Sigmoid colon (tissue), 7 donors: ENCODE measurements at places on chromosomes 5 and 9. TPM values are rescaled to one million over a fixed set of nuclear protein-coding genes. Genes with fewer than 3 reads are reported as not detected.
A peak's percentile ranks its signal among the peaks of the same experiment; 100 is the strongest.

The PCDHGA9 gene
- 10.4 TPM for total RNA-seq

The FOXD4L4 gene
- total RNA-seq: 0.16 TPM

The SH3TC2 gene
- total RNA-seq: 5.0 TPM

The PPP1R26 gene
- total RNA-seq: 10.0 TPM

The IRX2 gene
- not detected for total RNA-seq

The IFNK gene
- total RNA-seq: not detected

The KLF9 gene
- total RNA-seq: 120 TPM

DNA sequence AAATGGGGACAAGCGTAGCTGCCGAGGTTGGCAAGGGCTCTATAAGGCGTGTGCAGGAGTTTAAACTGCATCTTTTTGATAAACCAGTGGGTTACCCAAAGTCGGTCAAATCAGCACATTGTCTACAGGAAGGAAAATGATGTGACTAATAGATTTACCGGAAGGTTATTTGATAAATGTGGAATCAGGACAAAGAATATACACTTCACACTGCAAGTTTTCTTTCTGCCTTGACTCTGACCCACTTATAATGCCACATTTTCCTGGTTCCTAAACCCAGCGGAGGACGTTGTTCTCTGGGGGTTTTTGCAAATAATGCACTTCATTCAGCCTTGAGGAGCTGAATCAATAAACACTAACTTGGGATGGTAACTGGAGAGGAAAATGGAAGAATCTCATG is 76.8 kb downstream of the TTLL11 start:
- no peak overlapping the region for H3K27ac ChIP-seq
- no peaks in the 10 kb centered on the region for H3K36me3 ChIP-seq
- no peaks in the 10 kb centered on the region for H3K27me3 ChIP-seq
- no peak overlapping the region for H3K4me3 ChIP-seq
- H3K4me1 ChIP-seq: peaks cover 28% of the 10 kb centered on the region

DNA sequence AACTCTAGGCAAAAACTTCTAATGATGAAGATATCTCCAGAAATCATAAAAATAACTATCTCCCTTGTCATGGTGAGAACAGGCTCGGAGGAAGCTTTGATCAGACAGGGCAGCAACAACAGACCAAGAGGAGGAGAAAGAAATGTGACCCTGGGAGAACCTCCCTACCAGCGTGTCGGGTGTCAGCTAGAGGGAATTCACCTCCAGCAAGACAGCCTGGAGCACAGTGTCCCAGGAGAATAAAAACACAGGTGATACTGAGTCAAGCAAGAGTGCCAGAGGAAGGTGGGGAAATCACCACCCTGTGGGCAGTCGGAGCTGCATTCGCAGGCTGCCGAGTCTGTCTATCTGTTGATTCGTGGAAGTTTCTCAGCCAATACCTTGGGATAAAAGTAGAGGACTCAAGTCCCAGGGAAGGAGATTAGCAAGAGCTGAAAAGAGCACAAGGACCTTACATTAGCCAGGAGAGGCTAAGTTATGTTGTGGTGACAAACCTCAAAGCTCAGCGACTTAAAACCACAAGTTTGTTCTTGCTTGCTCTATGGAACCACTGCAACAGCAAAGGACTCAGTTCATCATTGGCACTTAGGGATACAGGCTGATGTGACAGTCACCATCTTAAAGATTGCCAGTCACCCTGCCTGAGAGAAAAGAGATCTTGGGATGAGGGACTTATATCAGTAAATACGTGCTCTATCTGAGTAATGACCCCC is 598.3 kb downstream of the CCDC171 start:
- no peaks in the 10 kb centered on the region for H3K27me3 ChIP-seq
- H3K27ac ChIP-seq: peak overlapping the region; percentile 73
- peaks cover 46% of the 10 kb centered on the region for H3K4me1 ChIP-seq
- H3K4me3 ChIP-seq: no peak overlapping the region

DNA sequence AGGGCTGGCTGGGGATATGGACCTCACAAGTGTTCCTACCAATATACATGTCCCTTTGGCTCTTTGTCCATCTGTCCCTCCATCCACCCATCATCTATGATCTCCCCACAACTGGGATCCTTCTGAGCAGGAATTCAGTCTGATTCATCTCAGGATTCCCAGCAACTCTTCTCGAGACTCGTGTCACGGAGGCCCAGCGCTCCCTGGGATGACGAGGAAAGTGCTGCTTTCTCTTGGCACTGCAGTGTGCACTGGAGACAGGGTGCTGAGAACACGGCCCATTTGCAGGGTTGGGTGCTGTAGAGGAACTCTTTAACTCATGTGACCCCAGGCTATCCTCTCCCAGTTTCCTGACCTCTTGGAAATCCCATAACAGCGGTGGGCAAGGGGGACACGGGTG is 72.9 kb downstream of the ANGPTL2 start:
- H3K36me3 ChIP-seq: no peaks in the 10 kb centered on the region
- no peaks in the 10 kb centered on the region for H3K27me3 ChIP-seq
- no peak overlapping the region for H3K4me3 ChIP-seq

GRCh38 chr5:73215531-73215890 is 42.5 kb downstream of the TMEM174 start:
- H3K36me3 ChIP-seq: no peaks in the 10 kb centered on the region
- H3K27ac ChIP-seq: no peak overlapping the region
- no peaks in the 10 kb centered on the region for H3K4me1 ChIP-seq
- DNase-seq: no peak

DNA sequence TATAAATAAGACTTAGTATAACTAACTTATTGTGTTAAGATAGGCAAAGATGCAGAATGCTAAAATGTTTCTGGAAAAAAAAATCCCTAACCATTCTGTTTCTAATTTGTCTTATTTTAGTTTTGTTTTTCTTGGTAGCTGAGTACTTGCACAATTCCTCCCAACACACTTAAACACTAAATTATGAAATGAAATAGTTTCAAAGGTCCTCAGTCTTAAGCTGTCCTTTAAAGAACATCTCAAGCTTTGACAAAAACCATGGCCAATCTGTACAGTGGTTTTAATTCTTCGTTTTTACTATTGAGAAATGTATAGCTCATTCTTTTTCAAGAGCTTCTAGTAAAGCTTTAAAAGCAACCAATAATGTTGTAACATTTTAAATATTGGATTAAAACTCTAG is 171.5 kb downstream of the EDIL3 start:
- DNase-seq: no peak
- no peak overlapping the region for H3K4me3 ChIP-seq
- H3K4me1 ChIP-seq: no peaks in the 10 kb centered on the region
- H3K27ac ChIP-seq: no peak overlapping the region
- no peaks in the 10 kb centered on the region for H3K27me3 ChIP-seq
- no peaks in the 10 kb centered on the region for H3K36me3 ChIP-seq

- H3K36me3 ChIP-seq: no peaks in the 10 kb centered on the region
- no peak overlapping the region for H3K27ac ChIP-seq
- DNase-seq: no peak
- H3K4me1 ChIP-seq: peaks cover 7% of the 10 kb centered on the region
- H3K27me3 ChIP-seq: no peaks in the 10 kb centered on the region
- no peak overlapping the region for H3K4me3 ChIP-seq
Observed at GRCh38 chr9:13378154-13378553, 98.7 kb upstream of the MPDZ start.

- H3K4me3 ChIP-seq: no peak overlapping the region
- DNase-seq: no peak
- H3K27ac ChIP-seq: no peak overlapping the region
- no peaks in the 10 kb centered on the region for H3K27me3 ChIP-seq
Observed at GRCh38 chr5:1780614-1780930, 19.1 kb downstream of the MRPL36 start.

GRCh38 chr5:32559921-32560320 is 25.4 kb upstream of the SUB1 start:
- no peaks in the 10 kb centered on the region for H3K36me3 ChIP-seq
- H3K27ac ChIP-seq: no peak overlapping the region
- H3K4me3 ChIP-seq: no peak overlapping the region
- H3K4me1 ChIP-seq: no peaks in the 10 kb centered on the region
- no peaks in the 10 kb centered on the region for H3K27me3 ChIP-seq
- DNase-seq: no peak

DNA sequence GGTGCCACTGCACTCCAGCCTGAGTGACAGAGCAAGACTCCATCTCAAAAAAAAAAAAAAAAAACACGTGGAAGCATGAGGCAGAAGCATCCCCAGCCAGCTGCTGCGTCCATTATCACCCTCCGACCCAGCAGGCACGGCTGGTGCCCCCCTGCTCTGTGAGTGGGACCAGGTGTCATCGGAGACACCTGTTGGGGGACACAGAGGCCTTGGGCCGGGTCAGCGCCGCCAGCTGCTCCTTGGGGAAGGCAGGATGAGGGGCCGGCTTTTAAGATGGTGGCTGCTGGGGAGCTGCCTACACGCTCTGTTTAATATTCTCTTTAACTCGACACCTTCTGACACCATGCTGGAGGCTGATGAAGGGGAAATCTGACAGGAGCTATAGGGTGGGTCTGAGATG is 80.2 kb upstream of the RUFY1 start:
- DNase-seq: no peak
- no peaks in the 10 kb centered on the region for H3K36me3 ChIP-seq
- H3K27me3 ChIP-seq: no peaks in the 10 kb centered on the region
- H3K27ac ChIP-seq: no peak overlapping the region

DNA sequence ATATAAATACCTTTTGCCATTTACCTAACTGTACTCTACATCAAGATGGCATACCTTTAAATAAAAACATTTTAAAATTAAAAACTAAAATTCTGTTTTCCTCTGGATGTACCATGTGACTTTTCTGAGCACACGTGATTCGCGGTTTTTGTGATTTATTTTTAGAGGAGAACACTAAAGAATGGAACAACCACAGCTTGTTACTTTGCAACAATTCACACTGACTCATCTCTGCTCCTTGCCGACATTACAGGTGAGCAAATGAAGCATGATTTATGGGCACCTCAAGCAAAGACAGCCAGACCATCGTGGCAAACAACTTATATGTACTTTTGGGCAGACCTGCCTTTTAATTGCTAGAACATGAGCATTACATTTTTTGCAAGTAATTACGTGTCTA is 61.3 kb downstream of the GDA start:
- no peak overlapping the region for H3K4me3 ChIP-seq
- no peaks in the 10 kb centered on the region for H3K36me3 ChIP-seq
- no peaks in the 10 kb centered on the region for H3K4me1 ChIP-seq
- no peak overlapping the region for H3K27ac ChIP-seq

DNA sequence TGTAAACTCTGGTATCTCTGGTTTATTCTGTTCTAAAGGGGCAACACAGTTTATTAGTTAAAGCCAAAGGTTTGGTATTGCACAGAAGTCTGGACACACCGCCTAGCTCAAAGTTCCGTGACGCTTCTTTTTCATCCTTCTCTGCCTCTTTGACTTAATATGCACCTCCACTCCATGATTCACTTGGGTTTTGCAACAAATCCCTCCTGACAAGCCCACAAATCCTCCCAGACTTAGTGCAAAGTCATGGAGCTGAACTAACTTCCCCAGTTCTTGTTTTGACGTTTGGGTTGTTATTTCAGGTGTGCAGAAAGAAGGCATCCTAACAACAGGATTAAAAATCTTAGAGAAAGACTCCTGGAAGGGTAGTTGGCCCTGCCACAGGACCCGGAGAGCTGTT is 441.6 kb upstream of the DMAC1 start:
- DNase-seq: no peak
- no peaks in the 10 kb centered on the region for H3K36me3 ChIP-seq

- H3K4me1 ChIP-seq: peaks cover 9% of the 10 kb centered on the region
- H3K27ac ChIP-seq: no peak overlapping the region
- H3K27me3 ChIP-seq: peaks cover 19% of the 10 kb centered on the region
- H3K36me3 ChIP-seq: no peaks in the 10 kb centered on the region
- no peak overlapping the region for H3K4me3 ChIP-seq
- no peak for DNase-seq
Observed at GRCh38 chr5:175772747-175773533, 98.4 kb upstream of the CPLX2 start.

DNA sequence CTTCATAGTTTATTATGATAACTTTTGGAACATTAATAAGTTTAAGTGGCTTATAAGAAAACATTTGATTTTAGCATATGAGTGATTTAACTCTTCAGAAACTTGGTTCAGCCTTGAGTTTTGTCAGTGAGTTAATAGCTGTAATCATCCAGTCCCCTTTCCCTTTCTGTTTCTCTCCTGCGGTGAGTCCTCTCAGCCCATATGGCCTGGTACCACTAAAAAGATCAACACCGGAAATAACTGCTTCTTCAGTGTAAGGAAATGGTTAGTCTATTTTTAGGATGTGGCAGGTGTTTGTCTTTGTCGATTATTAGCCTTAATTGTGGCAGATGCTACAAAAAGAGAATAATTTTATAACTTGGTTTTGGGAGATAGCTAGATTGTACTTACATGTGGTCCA is 120.2 kb upstream of the GRHPR start:
- no peak overlapping the region for H3K27ac ChIP-seq
- no peak overlapping the region for H3K4me3 ChIP-seq
- H3K36me3 ChIP-seq: no peaks in the 10 kb centered on the region
- H3K4me1 ChIP-seq: no peaks in the 10 kb centered on the region
- DNase-seq: no peak
- no peaks in the 10 kb centered on the region for H3K27me3 ChIP-seq
